ENCODE measurements at places on chromosomes 2 and 18. TPM values are rescaled to one million over a fixed set of nuclear protein-coding genes. Genes with fewer than 3 reads are reported as not detected.

DNA sequence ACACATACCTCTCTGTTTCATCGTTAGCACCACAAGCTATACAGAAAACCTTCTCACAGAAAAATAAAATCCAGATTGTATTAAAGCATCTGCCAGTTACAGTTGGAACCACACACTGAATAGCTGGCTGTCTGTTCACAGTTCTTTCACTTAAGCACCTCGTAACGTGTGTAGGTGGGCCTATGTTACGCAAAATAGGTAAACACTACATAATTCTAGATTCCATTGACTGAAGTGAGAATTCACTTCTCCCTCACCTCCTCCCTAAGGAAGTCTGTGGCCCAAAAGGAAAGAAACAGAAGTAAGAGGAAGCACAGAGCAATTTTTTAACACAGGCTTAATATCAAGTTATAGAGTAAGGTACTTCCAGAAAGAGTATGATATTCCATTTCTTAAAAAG, 24.9 kb downstream of the PELI1 start:
- H3K27ac ChIP-seq: peak overlapping the region; percentile 23
- H3K4me3 ChIP-seq: no peak overlapping the region
- peaks cover 32% of the 10 kb centered on the region for H3K4me1 ChIP-seq
- DNase-seq: no peak
- H3K36me3 ChIP-seq: no peaks in the 10 kb centered on the region
- no peaks in the 10 kb centered on the region for H3K27me3 ChIP-seq

GRCh38 chr18:8601277-8602032, 7.8 kb upstream of the RAB12 start:
- peak overlapping the region; percentile 16 for H3K27ac ChIP-seq
- no peak overlapping the region for H3K4me3 ChIP-seq
- H3K4me1 ChIP-seq: no peaks in the 10 kb centered on the region
- no peaks in the 10 kb centered on the region for H3K27me3 ChIP-seq

DNA sequence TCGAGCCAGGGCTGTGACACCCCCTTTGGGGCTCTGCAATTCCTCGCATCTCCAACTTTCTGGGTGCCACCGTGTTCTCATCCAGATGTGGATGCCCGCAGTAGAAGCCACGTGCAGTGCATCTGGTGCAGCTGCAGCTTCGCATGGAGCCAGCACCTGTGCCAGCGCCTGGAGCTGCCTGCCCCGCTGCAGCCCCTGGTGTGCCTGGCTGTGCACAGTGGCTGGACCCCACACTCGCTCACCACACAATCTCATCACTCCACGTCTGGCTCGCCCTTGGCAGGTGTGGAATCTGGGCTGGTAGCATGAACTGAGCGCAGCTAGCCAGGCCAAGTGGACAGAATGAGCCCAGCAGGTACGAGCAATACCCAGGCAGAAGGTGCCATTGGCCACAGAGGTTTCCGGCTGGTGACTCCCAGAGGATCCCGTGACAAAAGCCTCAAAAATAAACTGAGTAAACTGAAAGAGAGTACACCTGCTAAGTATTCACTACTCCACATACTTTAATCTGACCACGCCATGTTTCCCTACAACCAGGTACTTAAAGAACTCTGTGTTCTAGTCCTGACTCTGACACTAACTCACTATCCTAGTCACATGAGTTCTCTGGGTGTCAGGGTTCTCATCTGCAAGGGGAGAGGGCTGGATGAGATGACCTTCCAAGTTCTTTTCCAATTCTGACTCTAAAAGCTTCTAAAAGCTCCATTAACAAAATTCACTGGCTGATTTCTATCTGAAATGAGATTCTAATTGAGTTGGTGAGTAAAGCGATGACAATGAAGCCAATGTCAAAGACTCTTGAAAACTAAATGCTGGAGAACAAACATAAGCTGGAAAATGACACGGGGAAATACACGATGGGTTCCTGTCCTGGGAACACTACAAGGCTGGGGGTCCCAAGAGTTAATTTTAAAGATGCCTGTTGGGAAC, 37.1 kb downstream of the RNF152 start:
- no peak overlapping the region for H3K4me3 ChIP-seq
- DNase-seq: no peak
- H3K27ac ChIP-seq: no peak overlapping the region
- peaks cover 12% of the 10 kb centered on the region for H3K4me1 ChIP-seq
- H3K36me3 ChIP-seq: no peaks in the 10 kb centered on the region

- DNase-seq: no peak
- peaks cover 5% of the 10 kb centered on the region for H3K27me3 ChIP-seq
- no peaks in the 10 kb centered on the region for H3K36me3 ChIP-seq
- no peak overlapping the region for H3K27ac ChIP-seq
- H3K4me3 ChIP-seq: no peak overlapping the region
Measured at GRCh38 chr2:129061069-129061768, 742.6 kb upstream of the HS6ST1 start.

DNA sequence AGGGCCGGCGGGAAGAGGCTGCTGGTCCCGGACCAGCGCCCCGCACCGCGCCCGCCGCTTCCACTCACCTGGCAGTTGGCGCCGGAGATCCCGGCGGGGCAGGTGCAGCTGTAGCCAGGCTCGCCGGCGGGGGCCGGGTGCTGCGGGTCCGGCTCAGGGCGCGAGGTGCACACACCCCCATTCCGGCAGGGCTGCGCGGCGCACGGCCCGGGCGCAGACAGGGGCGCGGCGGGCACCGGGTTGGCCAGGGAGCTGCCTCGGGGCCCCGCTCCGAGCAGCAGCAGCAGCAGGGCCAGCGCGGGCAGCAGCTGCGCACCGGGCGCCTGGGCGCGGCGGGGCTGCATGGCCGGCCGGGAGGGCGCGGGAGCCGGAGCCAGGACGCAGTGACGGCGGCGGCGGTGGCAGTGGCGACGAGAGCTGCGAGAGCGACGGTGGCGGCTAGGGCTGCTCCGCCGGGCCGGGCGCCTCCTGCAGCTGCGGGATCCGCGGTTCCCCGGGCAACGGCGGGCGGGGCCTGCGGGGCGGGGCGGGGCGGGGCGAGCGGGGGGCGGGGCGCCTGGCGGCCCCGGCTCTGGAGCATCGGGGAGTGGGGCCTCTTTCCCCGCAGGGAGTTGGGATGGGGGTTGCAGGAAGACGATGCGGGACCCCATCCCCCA, at the start of gene DNER:
Gene DNER, minus strand, starts transcription at position 476 of the 656 bp plus-strand sequence. Its CDS starts 132 bp downstream, at position 344.
- H3K4me1 ChIP-seq: peaks cover 2% of the 10 kb centered on the region
- H3K27me3 ChIP-seq: peaks cover 15% of the 10 kb centered on the region
- peak; percentile 52 for DNase-seq
- no peak within 1 kb of the TSS for H3K27ac ChIP-seq

DNA sequence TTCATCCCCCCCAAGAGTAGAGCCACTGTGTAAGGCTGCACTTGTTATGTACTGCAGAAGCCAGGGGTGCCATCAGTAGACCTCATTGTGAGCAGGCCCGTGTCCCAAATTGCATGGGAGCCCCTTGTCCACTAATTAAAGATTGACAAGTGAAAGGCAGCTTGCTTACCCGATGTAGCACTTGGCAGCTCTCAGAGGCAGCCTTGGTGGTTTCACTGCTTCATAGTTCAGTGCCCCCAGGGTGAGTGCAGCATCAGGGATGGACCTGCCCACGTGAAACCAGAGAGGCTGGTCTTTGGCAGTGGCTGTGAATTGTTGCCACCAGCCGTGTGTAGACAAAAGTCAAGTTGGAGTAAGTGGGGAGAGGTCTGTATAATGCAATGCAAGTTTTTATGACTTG, 13.3 kb downstream of the TUBB6 start:
- no peak for DNase-seq
- peaks cover 2% of the 10 kb centered on the region for H3K27me3 ChIP-seq
- H3K4me3 ChIP-seq: no peak overlapping the region
- H3K27ac ChIP-seq: peak overlapping the region; percentile 42

DNA sequence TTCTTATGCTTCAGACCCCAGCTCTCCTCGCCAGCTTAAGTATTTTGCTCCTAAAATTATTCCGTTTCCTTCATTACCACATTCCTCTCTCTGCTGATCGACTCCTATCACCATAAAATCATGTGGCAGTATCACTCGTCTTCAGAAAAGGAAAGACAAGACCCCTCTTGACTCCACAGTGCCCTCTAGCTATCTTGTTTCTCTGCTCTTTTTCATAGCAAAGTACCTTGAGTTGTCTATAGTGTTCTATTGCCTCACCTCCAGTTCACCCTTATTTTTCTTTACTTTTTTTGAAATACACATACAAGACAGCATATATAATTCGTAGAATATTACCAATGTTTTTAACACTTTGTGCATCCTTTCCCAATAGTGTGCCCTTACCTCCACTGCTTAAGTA, 273.2 kb upstream of the SIX3 start:
- no peaks in the 10 kb centered on the region for H3K27me3 ChIP-seq
- no peak overlapping the region for H3K27ac ChIP-seq
- no peaks in the 10 kb centered on the region for H3K4me1 ChIP-seq
- no peaks in the 10 kb centered on the region for H3K36me3 ChIP-seq
- H3K4me3 ChIP-seq: no peak overlapping the region
- DNase-seq: no peak

DNA sequence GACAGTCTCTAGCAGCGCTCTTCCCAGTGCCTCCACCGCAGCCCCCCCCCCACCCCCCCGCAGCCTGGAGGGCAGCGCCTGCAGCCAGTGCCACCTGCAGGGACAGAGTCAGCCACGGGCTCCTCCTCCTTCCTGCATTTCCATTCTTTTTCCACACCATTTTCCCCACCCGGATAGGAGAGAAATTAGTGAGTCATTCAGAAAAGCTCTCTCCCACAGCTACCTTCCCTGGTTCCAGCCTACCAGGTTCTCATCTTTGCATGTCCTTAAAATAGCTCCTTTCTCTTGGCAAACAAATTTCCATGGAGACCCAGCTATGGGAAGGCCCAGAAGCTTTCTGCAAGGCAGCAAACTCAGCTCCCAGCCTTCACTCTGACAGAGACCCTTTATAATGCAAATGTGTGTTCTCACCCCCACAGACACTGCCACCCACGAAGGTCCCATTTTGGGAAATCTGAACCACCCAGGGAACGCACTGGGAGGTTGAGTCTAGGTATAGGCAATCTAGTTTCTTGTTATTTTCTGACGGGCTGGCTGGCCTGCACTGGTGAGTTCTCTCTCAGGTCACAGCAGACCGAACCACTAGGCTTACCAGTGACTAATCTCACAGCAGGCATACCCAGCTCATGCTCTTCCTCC, 41.8 kb upstream of the ATG16L1 start:
- peaks cover 16% of the 10 kb centered on the region for H3K36me3 ChIP-seq
- peak overlapping the region; percentile 52 for H3K27ac ChIP-seq
- H3K4me3 ChIP-seq: peak overlapping the region; percentile 70
- no peak for DNase-seq

DNA sequence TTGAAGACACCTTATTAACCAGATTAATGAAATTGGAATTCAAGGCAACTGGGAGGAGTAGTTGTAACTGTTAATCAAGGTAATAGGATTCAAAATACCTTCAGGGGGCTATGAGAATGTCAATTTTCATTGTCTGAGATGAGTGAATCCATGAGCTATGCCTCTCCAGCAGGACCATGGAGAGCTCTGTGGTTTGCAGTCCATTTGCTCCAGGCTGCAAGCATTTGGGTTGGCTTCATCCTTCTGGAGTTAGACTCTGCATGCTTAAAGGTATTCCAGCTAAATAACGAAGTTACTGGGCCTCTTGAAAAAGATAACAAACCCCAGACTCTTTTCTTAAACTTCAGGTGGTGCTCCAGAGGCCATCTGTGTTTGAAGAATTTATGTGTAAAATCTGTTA, 207.1 kb upstream of the SLC8A1 start:
- DNase-seq: peak; percentile 55
- H3K27ac ChIP-seq: no peak overlapping the region
- H3K27me3 ChIP-seq: no peaks in the 10 kb centered on the region
- H3K4me3 ChIP-seq: no peak overlapping the region
- H3K4me1 ChIP-seq: no peaks in the 10 kb centered on the region

DNA sequence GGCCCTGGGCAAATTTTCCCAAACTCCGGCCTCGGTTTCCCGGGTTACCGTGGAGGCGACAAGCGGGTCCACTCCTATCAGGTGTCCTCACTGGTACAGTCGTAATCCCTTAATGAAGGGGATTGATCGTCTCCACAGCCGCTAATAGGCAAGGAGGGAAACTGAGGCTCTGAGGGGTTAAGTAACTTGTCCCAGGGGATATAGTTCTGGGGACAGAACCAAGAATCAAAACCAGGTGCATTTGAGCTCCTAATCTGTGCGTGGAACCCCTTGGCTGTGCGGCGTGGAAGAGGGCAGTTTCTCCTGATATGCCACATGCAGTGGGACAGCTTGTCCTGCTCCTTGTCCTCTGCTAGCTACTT, 157.2 kb downstream of the CYRIA start:
- peaks cover 12% of the 10 kb centered on the region for H3K27me3 ChIP-seq
- no peak overlapping the region for H3K27ac ChIP-seq
- no peaks in the 10 kb centered on the region for H3K36me3 ChIP-seq
- peaks cover 3% of the 10 kb centered on the region for H3K4me1 ChIP-seq
- peak overlapping the region; percentile 31 for H3K4me3 ChIP-seq

GRCh38 chr2:29272311-29272710, 157.1 kb downstream of the CLIP4 start:
- H3K4me3 ChIP-seq: no peak overlapping the region
- H3K4me1 ChIP-seq: peaks cover 33% of the 10 kb centered on the region
- no peaks in the 10 kb centered on the region for H3K27me3 ChIP-seq
- H3K36me3 ChIP-seq: no peaks in the 10 kb centered on the region
- H3K27ac ChIP-seq: no peak overlapping the region

GRCh38 chr18:7234091-7234490, 3.2 kb downstream of the LRRC30 start:
- DNase-seq: no peak
- peaks cover 3% of the 10 kb centered on the region for H3K4me1 ChIP-seq
- no peaks in the 10 kb centered on the region for H3K36me3 ChIP-seq
- H3K4me3 ChIP-seq: no peak overlapping the region
- H3K27me3 ChIP-seq: peaks cover 2% of the 10 kb centered on the region

DNA sequence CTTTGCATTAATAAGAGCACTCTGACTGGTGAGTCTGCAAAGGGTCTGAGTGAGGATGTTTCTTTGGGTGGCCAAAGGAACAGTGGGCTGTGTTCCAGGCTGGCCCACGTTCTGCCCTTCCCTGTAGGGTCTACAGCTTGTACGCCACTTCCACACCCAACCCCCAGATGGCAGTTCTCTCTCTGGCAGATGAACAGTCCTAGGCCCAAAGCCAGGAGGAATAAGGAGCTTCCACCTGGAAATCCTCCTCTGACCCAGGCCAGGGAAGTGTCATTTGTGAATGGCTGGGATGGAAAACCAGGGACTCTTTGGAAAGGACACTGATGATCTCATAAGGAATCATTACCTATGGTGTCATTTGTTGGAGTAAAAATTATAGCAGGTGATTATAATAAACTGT, 6.6 kb downstream of the OTOF start:
- H3K27ac ChIP-seq: no peak overlapping the region
- peaks cover 8% of the 10 kb centered on the region for H3K27me3 ChIP-seq
- no peaks in the 10 kb centered on the region for H3K36me3 ChIP-seq
- peak; percentile 41 for DNase-seq
- peaks cover 9% of the 10 kb centered on the region for H3K4me1 ChIP-seq

DNA sequence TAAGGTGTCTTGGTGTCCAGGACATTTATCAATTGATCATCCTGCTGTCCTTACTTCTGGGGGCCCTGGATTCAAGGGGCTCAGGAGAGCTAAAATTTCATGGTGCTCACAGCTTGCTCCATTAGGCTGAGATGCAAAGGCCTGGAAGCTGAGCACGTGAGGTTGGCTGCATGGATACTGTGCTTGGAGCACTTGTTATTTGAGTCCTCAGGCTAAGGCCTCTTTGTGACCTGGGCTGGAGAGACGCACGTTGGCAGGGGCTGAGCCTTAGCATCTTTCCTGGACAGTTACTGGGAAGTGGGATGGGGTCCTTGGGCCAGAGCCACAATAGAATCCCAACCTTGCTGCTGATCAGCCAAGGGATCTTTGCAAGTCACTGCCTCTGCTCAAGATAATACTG, 151.2 kb upstream of the HS6ST1 start:
- no peaks in the 10 kb centered on the region for H3K4me1 ChIP-seq
- peaks cover 14% of the 10 kb centered on the region for H3K36me3 ChIP-seq
- H3K27ac ChIP-seq: no peak overlapping the region

TCF7L1 gene
- 83.8 TPM for total RNA-seq

ELMOD3 gene
- total RNA-seq: 15.9 TPM

FAM168B gene
- 72.0 TPM for total RNA-seq

SLC30A3 gene
- total RNA-seq: not detected

ALPI gene
- not detected for total RNA-seq

PHOSPHO2 gene
- total RNA-seq: 10.5 TPM
